ENCODE measurements at places on chromosomes 6 and 20. TPM values are rescaled to one million over a fixed set of nuclear protein-coding genes. Genes with fewer than 3 reads are reported as not detected.
A peak's percentile ranks its signal among the peaks of the same experiment; 100 is the strongest.

The NHLRC1 gene
- total RNA-seq, result 0.56 TPM

DNA sequence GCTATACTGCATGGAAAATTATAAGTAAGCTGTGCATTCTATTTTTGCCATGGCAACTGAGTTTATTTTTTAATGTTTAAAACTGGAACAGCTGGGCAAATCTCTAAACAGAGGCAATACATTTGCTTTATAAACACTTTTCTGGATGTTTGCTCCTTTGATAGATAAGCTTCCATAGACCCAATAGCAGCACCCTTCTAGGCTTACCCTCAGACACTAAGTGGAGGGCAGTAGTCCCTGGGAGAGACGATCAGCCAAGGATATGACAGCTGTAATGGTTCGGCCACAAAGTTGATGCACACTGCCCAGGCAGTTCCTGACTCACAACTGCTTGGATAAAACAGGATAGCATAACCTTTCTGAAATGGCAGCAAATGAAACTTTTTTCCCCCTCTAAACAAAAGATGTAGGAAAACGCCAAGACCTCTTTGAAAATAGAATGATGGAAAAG, 8.5 kb upstream of the MRPS10 start:
- DNase-seq, result no peak

The DYNLRB1 gene
- total RNA-seq, result 142 TPM

DNA sequence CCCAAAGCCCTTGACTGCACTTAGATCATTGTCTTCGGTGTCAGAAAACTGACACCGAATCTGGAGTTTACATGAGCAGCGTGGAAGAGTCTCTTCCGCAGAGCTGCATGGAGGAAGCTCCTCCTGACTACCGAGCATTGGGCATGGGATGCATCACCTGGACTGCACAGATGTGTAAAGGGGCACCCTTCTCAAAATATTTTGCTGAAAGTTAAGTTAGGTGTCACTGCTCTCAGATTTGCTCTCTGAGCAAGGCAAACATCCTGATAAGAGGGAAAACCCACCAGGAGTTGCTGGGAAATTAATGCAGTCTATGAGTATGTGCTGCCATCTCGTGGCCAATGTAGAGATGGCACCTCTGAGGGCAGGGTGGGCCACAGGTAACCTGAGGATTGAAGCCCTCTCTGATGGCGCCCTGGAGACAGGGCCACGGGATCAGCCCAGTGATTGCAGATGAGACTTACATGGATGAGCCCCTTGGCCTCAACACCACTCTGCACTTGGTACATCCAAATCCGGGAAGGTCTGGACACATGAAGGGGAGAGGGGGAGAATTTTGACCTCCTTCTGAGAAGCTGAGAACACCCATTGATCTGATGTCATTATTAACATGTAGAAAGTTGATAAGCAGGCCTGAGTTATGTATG, 129.9 kb downstream of the LPA start:
- DNase-seq, result no peak

- no peak for DNase-seq
Observed at GRCh38 chr6:75952128-75952527, 120.3 kb downstream of the IMPG1 start.

DNA sequence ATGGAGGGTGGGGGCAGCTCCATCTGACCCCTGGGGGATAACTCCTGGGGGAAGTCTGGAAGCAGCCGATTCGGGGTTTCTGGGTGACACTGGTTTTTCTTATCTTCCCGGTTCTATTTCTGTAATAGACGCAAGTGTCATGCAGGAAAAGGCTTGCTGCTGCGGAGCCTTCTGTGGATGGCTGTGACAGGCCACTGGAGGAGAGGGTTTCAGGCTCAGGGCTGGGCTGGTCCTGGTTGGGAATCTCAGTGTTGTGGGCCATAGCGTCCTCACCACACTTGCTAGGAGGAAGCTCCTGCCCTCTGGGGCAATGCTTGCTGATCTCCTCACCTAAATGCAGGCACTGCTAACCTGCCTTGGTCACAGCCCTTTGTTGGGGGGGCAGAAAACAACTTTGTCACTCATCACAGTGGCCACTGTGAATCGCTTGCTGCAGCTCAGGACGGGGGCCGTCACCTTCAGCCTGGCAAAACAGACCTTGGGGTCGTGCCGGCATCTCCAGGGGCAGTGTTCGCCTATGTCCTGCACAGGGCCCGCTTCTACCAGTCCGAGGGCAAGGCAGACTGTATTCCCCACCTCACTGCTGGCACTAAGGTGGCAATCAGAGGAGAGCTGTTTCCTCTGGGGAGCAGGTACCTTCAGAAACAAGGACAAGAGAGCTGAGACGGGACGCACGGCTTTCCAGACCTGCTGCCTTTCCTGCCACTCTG, 4.4 kb upstream of the TUBB1 start:
- no peak for DNase-seq

DNA sequence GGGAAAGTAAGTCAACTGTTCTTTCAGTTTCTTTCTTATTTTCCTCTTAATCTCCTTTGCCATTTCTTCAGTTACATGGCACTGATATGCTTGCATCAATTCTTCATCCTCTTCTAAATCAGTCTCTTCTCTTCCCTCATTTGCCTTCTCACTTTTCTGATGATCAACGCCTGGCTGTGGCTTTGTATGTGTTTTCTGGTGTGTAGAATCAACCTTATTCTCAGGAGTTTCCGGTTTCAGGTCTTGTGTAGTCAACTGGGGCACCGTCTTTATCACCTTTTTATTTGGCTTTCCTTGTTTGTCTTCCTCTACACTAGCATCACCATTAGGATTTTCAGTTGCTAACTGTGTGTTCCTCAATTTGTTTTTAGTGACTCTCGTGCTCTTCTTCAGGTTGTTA, 31.6 kb downstream of the AHI1 start:
- DNase-seq, result no peak

GRCh38 chr6:129500958-129501739, 208.8 kb downstream of the ARHGAP18 start:
- DNase-seq, result peak; percentile 62

DNA sequence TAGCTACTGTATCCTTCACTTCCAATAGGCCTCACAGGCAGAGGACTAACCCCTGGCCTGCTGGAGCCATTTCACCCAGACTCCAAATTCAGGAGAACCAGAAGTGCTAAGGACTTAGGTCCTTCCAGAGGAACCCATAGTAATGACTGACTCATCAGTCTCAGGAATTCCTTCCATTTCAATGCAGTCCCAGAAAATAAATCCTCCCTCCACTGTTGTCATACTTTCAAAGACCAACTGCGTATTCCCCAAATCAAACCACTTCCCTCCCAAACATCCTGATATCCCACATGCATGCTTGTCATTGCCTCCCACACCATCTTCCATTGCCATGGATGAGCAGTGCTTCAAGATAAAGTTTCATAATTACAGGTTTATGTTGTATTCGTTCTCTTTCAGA, 31.8 kb upstream of the NT5E start:
- no peak for DNase-seq

DNA sequence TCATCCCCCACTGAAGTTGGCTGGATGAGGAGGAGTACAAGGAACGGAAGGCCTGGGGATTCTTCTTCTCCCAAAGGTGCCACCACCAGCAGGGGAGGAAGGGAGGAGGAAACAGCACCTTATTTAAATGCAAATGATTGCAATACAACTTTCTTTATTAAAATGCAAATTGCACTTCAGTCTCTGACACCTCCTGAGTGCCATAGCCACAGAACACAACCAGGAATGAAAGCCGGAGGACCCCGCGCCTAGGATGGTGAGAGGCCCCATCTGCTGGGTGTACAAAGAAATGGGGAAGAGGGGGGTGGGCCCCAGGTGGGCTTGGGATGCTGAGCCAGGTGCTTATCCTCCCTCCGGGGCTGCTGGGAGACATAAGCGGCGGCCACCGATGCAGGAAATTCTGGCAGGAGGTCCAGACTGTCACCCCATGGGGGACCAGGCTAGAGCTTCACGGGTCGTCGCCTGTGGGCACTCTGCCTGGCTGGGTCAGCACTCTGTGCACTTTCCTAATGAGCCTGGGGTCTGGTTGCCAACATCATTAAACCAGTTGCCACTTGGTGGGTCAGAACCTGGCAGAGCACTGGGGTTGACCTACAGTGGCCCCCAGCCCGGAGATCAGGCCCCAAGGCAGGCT, 154.2 kb upstream of the MLN start:
- DNase-seq, result no peak

DNA sequence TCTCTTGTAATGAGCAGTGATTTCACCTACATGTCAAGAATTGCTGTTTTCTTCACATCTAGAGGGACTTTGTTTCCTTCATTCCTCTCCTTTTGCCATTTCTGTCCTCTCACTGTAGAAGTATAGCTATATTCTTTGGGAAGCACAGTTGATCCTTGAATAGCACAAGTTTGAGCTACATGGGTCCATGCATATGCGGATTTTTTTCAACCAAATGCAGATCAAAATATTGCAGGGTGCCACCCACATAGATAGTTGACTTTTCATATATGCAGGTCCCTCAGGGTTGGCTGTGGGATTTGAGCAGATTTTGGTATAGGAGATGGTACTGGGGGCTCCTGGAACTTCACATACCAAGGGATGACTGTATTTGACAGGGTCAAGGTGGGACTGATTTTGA, 41.1 kb downstream of the BLTP3A start:
- DNase-seq, result no peak

The PDE7B gene
- total RNA-seq, result 2.2 TPM

The C6orf163 gene
- total RNA-seq, result 5.3 TPM

The SNAI1 gene
- total RNA-seq, result 1.3 TPM

DNA sequence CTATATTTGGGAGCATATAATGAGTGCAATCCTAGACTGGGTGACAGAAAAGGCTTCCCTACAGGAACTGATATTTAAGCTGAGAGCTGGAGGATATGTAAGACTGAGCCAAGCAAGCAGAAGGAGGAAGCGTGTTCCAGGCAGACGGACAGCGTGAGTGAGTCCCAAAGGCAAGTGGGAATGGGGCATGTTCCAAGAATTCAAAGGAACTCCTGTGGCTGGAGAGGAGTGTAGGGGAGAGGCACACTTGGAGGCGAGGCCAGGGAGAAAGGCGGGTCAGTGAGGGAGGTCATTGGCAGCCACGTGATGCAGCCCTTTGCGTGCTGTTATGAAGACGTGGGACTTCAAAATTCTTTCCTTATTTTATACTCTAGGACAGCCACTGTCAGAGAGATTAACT, 27.9 kb upstream of the SGK1 start:
- peak; percentile 32 for DNase-seq

The C2 gene
- 3.2 TPM for total RNA-seq

The SIRPD gene
- total RNA-seq, result not detected

Data from gastrocnemius medialis (tissue), 4 donors.